ENCODE measurements at places on chromosomes 12 and 14. TPM values are rescaled to one million over a fixed set of nuclear protein-coding genes. Genes with fewer than 3 reads are reported as not detected.

The ZNF84 gene
- total RNA-seq, result 39.7 TPM

DNA sequence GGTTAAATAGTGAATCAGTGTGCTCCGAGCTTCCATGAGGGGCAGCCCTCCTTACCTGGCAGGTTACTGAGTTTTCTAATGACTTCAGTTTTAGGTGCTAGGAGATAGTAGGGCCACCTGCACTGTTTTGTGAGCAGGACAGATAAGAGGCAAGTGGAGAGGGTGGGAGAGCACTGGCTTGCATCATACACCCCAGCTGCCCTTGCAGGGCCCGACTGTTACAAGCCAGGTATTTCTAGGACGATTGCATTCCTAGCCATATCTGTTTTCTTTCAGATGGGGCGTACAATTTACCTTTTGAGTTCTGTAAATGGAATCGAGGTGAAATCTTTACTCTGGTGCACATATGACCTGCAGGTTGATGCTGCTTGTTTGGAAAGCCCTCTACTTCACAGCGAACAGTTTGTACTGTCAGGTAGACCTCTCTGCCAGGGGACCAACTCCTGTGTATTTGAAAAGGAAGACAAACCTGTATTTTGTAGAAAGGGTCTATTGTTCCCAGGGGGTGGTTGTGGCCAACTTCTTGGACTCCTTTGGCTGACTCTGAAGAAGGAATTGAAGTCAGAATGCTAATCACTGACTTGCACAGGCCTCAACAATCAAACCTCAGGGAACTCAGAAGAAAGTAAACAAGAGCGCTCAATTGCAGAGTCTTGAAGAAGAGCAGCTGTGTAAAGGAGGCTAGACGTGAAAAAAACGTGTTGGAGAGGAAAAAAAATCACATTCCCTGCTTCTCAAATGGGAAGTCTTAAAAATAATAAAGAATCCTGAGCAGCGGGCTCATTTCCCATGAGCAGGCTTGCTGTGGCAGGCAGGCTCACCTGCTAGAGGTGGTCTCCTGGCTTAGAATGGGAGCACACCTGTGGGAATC lies 57.3 kb downstream of the ETV6 start:
- no peak for DNase-seq

- no peak for DNase-seq
Observed at GRCh38 chr14:92144708-92145107, 22.9 kb downstream of the CPSF2 start.

The KRT6B gene
- total RNA-seq, result 0.36 TPM

GRCh38 chr14:70642303-70643235 lies 853 bp downstream of the TTC9 start:
- no peak for DNase-seq

DNA sequence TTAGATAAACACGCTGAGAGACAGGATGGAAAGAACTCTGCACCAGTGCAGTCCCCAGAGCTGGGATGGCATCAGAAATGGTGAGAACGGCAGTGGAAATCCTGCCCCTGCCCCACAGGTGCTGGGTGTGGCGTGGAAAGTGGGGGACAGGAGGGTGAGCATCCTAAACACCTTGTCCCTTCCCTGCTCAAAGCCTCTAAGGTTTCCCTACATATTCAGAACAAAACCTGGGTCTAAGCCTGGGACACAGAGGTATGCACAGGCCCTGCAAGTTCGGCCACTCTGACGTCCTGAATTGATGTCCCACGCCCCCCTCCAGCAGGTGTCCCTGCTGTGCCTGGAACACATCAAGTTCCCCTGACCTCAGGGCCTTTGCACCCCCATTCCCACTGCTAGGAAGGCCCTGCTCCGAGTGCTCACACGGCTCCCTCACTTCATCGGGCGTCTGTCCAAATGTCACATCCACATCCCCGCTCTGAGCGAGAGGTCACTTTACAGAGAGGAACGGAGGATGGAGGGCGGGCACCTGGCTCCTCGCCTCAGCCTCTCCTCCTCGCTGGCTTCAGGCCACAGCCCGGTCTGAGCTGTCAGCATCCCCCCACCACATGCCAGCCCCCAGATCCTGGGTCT lies 38.5 kb upstream of the SFSWAP start:
- DNase-seq, result no peak

DNA sequence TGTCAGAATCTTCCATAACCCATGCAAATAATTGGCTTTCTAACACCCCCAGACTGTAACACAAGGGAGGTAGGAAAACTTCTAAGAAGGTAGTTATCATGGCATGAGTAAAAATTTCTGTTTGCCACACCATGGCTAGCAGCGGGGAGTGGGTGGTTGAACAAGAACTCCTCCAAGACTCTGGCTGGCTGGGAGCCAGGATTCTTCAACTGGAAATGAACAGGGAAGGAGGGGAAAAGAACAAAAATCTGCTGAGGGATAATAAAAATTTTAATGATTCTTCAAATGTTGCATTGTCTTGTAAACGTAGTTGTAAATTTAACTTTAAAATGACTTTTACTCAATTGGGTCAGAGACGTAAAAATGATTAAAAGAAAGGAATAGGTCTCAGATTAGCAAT lies 78.9 kb downstream of the AKAP6 start:
- DNase-seq, result no peak

The PMCH gene
- total RNA-seq, result not detected

The TOMM20L gene
- not detected for total RNA-seq

GRCh38 chr12:50584135-50584534 lies 79.3 kb downstream of the DIP2B start:
- DNase-seq, result no peak

GRCh38 chr14:95147597-95147996 lies 9.7 kb downstream of the DICER1 start:
- DNase-seq, result no peak

The E2F7 gene
- total RNA-seq, result 1.7 TPM

- DNase-seq, result no peak
Observed at GRCh38 chr12:47415054-47415453, 290.8 kb downstream of the RPAP3 start.

DNA sequence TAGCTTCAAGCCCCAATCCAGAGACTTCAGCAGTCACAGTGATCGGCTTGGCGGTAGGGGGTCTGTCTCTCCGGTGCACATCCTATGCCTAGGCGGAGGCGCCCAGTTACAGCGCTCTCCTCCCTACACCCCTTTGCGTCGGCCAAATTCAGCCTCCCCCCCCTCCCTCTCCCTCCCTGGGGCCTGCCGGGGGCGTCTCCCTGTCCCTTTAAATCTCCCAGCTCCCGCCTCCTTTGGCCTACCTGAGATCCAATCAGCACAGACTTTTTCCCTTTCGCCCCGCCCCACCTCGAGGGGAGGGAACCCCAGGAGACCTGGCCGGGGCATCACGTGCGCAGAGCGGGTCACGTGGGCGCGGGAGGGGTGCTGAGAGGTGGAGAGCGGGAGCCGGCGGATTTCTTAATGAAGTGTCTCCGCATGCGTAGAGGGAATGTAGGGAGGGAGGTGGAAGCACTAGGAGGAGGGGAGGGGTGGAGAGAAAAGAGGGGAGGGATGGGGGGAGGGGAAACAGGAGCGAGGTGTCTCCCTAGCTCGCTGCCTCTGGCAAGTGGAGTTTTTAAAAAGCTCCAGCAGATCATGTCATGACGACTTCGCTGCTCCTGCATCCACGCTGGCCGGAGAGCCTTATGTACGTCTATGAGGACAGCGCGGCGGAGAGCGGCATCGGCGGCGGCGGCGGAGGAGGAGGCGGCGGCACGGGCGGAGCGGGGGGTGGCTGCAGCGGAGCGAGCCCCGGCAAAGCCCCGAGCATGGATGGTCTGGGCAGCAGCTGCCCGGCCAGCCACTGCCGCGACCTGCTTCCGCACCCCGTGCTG lies at the start of gene HOXC13:
Gene HOXC13, plus strand, starts transcription at position 506 of the 815 bp plus-strand sequence. Its CDS starts 76 bp downstream, at position 582.
- peak; percentile 81 for DNase-seq

GRCh38 chr12:56836800-56837663 lies 73.9 kb downstream of the HSD17B6 start:
- DNase-seq, result no peak

All from ureter (tissue), 1 donor.